Stimulated activated CD8-positive, alpha-beta memory T cell treated with anti-CD3 and anti-CD28 coated beads, Interleukin-15, amount 100 ng/mL, for 1 hour (primary cell): ENCODE measurements at places on chromosomes 6 and 20.

- no peak for DNase-seq
Measured at GRCh38 chr6:17519120-17519519, 81.0 kb upstream of the FAM8A1 start.

DNA sequence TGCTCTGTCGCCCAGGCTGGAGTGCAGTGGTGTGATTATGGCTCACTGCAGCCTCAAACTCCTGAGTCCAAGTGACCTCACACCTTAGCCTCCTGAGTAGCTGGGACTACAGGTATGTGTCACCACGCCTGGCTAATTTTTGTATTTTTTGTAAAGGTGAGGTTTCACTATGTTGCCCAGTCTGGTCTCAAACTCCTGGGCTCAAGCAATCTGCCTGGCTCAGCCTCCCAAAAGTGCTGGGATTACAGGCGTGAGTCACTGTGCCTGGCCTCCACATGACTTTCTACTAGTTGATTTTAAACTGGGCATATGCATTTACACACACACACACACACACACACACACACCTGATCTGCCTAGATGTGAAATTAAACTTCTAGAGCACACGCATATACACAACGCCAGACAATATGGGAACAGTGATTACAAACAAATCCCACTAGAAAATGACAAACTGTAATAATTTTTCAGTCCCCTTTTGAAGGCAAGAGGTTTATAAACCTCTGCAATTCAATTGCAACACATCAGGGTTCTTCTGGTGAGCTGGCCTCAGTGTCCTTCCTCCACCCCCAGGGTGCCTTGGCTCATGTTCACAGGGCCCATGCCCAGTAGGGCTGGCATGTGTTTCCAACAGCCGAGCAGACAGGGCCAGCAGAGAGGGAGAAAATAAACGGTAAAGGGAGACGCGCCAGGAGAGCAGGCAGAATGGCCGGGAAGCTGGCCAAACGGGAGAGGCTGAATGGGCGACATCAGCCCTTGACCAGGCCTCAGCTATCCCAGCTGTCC lies 31.2 kb downstream of the PARD6B start:
- DNase-seq, result no peak

- DNase-seq, result no peak
Measured at GRCh38 chr20:57657535-57658446, 37.6 kb upstream of the ZBP1 start.

- no peak for DNase-seq
Measured at GRCh38 chr6:31169123-31169857, 1.2 kb downstream of the POU5F1 start.

GRCh38 chr6:1701668-1702353 lies 92.1 kb downstream of the FOXC1 start:
- no peak for DNase-seq

GRCh38 chr6:139508576-139508975 lies 134.1 kb upstream of the CITED2 start:
- DNase-seq, result no peak

- no peak for DNase-seq
Measured at GRCh38 chr6:50713977-50714486, 706 bp downstream of the TFAP2D start.

- no peak for DNase-seq
Measured at GRCh38 chr6:33817489-33817888, 13.7 kb upstream of the MLN start.

- DNase-seq, result no peak
Measured at GRCh38 chr6:136077834-136078576, 172.1 kb downstream of the MTFR2 start.

- DNase-seq, result no peak
Measured at GRCh38 chr6:30340589-30341054, 4.3 kb upstream of the RPP21 start.

- DNase-seq, result no peak
Measured at GRCh38 chr6:170510631-170511030, 42.5 kb downstream of the PSMB1 start.

GRCh38 chr6:1322696-1323219 lies 10.9 kb downstream of the FOXQ1 start:
- DNase-seq, result no peak

GRCh38 chr6:11514672-11515071 lies 22.9 kb upstream of the TMEM170B start:
- DNase-seq, result no peak

- no peak for DNase-seq
Measured at GRCh38 chr6:164882236-164882635, 427.2 kb downstream of the C6orf118 start.

DNA sequence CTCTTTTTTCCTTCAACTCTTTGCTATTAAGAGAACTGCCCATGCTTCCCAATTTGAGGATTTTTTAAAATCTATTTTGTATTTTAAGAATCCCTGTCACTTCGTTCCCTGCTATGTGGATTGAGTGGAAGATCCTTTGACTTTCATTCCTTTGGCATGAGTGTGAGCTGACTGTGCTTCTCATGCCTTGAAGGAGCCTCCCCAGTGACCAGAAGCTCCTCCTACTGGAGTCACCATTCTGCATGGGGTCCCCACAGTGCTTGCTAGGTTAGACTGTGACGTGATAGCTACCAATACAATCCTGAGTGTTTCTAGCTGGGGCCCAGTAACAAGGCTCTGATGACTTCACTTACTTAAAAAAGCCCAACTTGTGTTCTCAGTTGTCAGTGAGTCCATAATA lies 104.4 kb upstream of the LAMP5 start:
- DNase-seq, result no peak

GRCh38 chr20:24870881-24871280 lies 78.2 kb upstream of the CST7 start:
- DNase-seq, result no peak

DNA sequence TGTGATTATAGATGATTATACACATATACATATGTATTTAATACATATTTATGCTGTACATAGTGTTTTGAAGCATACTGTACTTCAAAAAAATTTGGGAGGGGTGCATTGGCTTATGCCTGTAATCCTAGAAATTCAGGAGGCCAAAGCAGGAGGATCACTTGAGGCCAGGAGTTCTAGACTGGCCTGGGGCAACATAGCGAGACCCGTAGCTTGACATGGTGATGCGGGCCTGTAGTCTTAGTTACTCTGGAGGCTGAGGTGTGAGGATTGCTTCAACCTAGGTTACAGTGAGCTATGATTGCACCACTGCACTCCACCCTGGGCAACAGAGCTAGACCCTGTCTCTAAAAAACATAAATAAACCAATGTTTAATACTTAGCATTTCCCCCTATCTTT lies 1.6 kb upstream of the FAM110A start:
- no peak for DNase-seq

- no peak for DNase-seq
Measured at GRCh38 chr6:44133003-44133931, 5.9 kb downstream of the TMEM63B start.

DNA sequence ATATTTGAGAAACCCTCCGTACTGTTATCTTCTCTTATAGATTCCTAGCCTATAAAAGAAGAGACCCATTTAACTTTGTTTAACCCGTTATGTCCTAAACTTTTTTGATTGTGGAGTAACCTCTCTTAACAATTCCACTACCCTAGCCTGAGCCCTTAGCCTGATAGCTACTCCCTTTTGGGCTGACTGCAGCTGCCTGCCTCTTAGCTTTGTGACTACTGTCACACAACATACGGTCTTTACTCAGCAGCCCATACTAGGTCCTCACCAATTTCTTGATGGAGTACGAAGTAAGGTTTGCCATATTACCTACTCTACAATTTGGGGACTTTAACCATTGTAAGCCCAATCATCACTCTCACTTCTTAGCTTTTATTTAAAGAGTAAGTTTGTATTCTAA lies 72.7 kb downstream of the QRSL1 start:
- DNase-seq, result no peak

- no peak for DNase-seq
Measured at GRCh38 chr6:18044108-18044783, 56.8 kb upstream of the KIF13A start.

DNA sequence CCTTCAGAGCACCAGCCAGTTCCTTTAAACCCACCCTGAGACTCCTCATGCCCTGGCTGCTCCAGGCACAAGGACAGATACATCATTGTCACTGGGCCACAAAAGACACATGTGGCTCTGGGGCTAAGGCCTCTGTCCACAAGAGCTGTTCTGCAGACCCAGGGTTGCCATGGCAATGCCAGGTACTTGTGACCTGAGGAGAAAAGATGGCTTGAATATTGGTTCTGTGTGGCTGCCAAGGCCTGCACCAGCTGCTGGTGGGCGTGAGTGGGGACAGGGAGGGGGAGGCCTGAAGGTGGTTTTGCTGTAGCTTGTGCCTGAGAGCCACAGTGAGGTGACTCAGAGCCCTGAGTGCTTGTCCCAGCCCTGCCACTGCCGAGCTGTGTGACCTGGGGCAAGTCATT lies 31.8 kb downstream of the SAYSD1 start:
- no peak for DNase-seq

DNA sequence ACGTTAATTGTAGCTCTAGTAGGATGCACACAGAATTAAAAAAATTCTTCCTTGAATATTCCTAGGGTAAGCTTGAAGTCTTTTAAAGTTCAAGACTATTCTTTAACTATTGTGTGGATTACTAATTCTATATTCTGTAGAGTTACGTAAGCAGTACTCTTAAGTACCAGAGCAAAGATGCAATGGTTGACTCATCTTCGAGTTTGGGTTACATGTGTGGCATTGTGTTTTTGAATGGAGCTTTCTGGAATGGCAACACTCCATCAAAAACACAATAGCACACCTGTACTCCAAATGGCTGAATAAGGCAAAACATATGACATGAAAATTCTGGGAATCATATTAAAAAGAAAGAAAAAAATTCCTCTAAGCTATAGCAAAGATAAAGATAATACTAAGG lies 33.5 kb upstream of the CEP162 start:
- DNase-seq, result no peak

DNA sequence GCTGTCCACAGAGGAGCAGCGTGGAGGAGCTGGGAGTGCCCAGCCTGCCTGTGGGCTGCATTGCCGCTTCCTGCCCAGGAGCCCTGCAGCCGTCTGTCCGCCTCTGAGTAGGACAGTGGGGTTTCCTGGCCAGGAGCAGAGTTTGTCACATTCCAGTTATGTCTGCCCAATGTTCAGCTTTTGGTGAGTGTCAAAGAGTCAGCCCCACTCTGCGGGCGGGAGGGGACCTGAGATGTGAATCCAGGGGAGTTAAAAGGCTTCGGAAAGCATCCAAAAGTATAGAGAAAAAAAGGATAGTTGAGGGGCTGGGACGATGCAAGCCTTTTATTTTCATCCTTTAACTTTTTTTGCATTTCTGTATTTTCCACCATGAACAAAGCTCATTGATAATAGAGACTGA lies 7.2 kb upstream of the GATA5 start:
- no peak for DNase-seq

GRCh38 chr6:319177-320131 lies 27.2 kb downstream of the DUSP22 start:
- no peak for DNase-seq

GRCh38 chr6:65191471-65191870 lies 515.6 kb downstream of the EYS start:
- no peak for DNase-seq

- no peak for DNase-seq
Measured at GRCh38 chr20:49637046-49637637, 69.2 kb upstream of the PTGIS start.

- no peak for DNase-seq
Measured at GRCh38 chr6:149846321-149846720, 17.8 kb downstream of the LRP11 start.

GRCh38 chr20:10715035-10715434 lies 41.2 kb upstream of the JAG1 start:
- no peak for DNase-seq

GRCh38 chr6:35496841-35497570 lies at the start of gene TEAD3:
Gene TEAD3, minus strand, starts transcription at chr6:35497079.
- DNase-seq, result no peak
